ENCODE measurements at places on chromosomes 12 and 14.
A peak's percentile ranks its signal among the peaks of the same experiment; 100 is the strongest.

GRCh38 chr12:7387289-7387688 lies 56.7 kb downstream of the CD163L1 start:
- DNase-seq = no peak

GRCh38 chr12:121159467-121160307 lies 27.0 kb downstream of the P2RX7 start:
- no peak for DNase-seq

DNA sequence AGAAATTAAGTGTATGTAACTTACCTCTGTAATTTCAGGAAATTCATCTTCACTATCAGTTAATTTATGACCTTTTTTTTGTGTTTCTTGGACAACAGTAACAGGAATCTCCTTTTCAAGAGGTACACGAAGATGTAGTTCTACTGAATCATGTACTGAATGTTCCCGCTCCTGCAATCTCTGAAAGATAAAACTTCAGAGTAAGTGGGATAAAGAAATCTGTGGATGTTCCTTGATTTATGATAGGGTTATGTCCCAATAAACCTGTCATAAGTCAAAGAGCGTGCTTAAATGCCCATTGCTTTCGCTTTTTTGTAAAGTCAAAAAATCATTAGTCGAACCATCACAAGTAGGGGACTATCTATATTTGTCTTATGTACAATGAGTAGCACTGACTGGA lies 40.8 kb downstream of the SENP1 start:
- DNase-seq = no peak

DNA sequence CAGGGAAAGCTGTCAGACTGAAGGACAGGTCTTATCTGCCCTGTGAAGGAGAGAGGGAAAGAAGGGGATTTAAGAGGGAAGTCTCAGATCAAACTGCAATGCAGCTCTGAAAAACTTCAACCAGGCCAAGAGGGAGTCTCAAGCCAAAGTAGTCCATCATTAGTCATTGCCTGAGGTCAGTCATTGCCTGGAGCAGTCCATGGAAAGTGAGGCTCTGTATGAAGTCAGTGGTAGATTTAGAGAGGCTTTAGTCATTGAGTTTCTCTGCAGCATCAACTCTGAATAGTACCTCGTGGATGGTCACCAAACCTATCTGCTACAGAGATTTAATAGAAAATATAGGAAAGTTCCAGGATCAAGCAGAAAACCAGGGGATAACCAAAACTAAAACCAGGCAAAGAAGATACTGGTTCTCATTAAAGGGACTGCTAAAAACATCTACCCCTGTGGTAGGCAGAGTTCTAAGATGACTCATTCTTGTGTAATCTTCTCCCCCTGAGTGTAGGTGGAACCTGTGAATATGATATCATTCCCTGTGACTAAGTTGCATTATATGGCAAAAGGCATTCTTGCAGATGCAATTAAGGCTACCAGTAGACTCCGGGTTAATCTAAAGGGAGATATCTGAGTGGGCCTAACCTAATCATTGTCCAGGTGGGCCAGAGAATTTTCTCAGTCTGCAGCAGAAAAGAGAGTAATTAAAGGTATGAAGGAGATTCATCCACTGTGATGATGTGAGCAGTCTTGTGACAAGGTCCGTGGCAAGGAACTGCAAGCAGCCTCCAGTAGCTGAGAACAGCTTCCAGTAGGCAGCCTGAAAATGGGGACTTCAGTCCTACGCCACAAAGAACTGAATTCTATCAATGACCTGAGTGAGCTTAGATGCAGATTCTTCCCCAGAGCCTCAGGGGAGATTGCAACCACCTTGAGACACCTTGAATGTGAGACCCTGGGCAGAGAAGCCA lies 123.1 kb downstream of the GALC start:
- no peak for DNase-seq

DNA sequence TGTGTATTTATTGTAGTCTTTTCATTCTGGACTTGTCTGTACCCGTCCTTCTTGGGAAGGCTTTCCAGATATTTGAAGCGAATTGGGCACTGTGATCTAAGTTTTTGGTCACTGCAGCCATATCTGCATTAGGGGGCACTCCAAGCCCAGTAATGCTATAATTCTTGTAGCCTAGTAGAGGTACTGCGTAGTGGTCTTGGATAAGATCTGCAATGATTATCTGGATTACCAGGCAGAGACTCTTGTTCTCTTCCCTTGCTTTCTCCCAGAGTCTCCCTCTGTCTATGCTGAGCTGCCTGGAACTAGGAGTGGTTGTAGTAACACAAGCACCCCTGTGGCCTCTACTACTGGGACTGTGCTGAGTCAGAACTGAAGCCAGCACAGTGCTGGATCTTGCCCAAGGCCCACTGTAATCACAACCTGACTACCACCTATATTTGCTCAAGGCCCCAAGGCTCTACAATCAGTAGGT lies 30.0 kb downstream of the SLC38A2 start:
- no peak for DNase-seq

DNA sequence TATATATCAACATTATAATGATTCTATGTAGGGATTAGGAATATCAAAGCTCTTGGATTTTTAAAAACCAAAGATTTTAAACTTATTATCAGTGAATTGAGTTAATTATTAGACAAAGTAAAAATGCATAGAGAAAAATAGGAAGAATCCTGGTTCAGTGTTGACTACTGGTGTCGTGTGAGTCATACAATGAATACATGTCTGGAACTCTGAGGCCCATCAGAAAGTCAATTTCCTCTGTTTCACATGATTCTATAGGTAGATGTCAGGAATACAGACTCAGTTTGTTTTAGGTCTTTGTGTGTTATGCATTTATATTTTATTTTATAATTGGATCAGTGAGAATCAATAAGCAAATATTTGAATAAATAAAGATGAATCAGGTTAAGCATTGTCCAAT lies 84.5 kb upstream of the RTL1 start:
- DNase-seq = no peak

DNA sequence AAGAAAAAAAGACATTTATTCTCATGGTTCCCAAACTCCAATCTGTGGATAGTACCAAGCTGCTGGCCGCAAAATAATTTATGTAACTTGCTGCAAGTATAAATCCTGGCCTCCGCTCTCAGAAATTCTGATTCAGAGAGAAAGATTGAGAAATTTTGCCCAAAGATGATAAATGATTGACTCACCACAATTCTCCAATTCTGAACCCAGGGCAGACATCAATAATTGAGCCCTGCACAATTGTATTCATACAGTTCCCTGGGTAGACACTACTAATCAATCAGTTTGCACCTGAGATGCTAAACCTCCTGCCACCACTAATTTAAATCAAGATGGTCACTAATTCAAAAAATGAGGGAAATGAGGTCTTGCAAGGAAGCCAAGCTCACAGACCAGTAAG lies 38.2 kb downstream of the TRPV4 start:
- DNase-seq = no peak

DNA sequence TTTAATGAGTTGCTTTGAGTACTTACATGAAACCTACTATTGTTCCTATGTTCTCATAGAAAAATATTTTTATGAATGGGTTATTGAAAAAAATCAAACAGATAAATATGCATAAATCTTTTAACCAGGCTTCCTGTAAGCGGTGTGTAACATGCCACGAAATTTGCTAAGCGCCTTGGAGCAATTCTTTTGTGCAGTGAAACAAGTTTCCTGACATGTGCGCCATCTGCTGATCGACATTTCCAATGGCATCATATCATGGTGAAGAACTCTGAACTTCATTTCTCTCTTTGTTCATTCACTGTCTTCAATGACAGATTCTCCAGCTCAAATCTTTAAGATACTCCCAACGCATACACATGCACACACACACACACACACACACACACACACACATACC lies 145.6 kb upstream of the NAV3 start:
- peak; percentile 52 for DNase-seq

GRCh38 chr12:107404981-107405380 lies 280.6 kb upstream of the PWP1 start:
- DNase-seq = no peak

DNA sequence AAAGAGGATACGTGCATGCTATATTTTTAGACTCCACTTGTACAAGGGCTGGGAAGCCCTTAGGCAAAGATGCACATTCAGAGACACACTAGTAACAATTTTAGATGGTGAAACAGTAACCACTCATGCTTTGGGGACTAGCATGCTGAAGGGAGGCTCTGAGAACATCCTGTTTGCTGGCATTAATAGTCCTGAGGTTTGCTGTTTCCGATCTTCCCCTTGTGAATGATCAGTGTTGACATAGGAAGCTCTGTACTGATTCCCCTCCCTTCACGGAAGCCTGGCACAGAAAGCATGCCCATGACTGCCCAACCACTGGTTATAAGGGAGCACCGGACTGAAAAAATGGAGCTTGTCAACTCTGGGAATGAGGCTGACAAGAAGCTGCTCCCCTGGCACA lies 164.6 kb downstream of the GCH1 start:
- DNase-seq = no peak

DNA sequence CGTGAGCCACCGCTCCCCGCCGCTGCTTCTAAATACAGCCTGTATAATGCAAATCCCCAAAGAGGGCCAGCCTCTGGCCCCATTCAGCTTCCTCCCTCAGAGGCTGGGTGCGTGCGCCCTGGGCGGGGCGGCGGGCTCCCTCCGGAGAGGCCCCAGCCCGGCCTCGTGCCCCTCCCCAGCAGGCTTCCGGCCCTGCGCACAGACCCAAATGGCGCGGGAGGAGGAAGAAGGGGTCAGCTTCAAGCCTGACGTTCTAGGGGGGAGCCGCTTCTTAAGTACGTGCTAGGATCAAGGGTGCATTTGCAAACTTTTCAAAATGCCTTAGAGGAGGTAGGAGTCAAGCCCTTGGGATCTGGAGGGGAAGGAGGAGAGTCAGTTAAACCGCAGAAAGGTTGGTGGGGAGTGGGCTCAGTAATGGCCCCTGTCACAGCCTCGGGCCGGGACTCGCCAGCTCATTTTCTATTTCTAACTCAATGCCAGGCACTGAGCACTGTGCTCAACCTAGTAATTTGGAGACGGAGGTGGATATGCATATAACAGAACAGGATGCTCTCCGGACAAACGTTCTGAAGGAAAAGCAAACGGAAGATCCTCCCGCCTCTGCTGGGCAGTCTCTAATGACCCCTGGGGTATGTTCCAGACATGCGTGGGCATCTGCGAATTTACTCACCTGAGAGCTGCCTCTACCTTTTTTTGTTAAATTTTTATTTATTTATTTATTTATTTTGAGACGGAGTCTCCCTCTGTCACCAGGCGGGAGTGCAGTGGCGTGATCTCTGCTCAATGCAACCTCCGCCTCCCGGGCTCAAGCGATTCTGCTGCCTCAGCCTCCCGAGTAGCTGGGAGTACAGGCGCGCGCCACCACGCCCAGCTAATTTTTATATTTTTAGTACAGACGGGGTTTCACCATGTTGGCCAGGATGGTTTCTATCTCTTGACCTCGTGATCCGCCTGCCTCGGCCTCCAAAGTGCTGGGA lies 32.3 kb downstream of the NINJ2 start:
- no peak for DNase-seq

GRCh38 chr14:37403626-37404025 lies 191.4 kb downstream of the FOXA1 start:
- no peak for DNase-seq

- DNase-seq = no peak
Observed at GRCh38 chr12:26106347-26106746, 18.5 kb downstream of the BHLHE41 start.

GRCh38 chr12:113808095-113808951 lies 157.8 kb downstream of the RBM19 start:
- DNase-seq = no peak

- no peak for DNase-seq
Observed at GRCh38 chr14:30496852-30497251, 62.1 kb upstream of the G2E3 start.

GRCh38 chr14:65332141-65332871 lies 80.2 kb upstream of the FUT8 start:
- no peak for DNase-seq

- no peak for DNase-seq
Observed at GRCh38 chr12:58359084-58359483, 417.7 kb downstream of the ATP23 start.

DNA sequence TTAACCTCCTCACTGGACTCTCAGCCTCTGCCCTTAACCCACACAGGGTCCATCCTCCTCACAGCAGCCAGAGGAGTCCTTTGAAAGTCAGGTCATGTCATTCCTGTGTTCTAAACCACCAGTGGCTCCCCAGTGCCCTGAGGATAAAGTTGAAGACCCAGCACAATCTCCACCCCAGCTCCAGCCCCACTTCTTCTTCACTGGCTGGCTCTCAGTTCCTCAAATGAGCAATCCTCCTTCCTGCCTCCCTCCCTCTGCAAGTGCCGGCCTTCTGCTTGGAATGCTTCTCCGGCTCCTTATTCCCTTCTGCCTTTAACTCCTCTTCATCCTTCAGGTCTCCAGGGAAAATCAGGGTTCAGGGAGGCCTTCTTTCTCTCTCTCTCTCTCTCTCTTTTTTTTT lies 32.0 kb upstream of the SPPL3 start:
- no peak for DNase-seq

GRCh38 chr14:64201921-64202545 lies 92.1 kb downstream of the ESR2 start:
- no peak for DNase-seq

DNA sequence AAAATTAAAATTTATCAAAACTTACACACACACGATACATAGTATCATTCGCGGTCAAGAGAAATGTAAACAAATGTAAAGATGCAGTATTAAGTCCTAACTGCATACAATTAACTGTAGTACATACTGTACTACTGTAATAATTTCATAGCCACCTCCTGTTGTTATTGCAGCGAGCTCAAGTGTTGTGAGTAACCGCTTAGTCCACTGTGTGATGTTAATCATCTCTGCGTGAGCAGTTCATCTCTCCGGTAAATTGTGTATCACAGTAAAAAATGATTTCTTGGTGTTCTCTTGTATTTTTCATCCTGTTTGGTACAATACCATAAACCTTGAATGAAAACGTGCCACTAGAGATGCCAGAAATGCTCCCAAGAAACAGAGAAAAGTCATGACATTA lies 6.5 kb downstream of the EPS8 start:
- no peak for DNase-seq

GRCh38 chr14:63542231-63542999 lies 762 bp downstream of the PPP2R5E start:
- peak; percentile 19 for DNase-seq

DNA sequence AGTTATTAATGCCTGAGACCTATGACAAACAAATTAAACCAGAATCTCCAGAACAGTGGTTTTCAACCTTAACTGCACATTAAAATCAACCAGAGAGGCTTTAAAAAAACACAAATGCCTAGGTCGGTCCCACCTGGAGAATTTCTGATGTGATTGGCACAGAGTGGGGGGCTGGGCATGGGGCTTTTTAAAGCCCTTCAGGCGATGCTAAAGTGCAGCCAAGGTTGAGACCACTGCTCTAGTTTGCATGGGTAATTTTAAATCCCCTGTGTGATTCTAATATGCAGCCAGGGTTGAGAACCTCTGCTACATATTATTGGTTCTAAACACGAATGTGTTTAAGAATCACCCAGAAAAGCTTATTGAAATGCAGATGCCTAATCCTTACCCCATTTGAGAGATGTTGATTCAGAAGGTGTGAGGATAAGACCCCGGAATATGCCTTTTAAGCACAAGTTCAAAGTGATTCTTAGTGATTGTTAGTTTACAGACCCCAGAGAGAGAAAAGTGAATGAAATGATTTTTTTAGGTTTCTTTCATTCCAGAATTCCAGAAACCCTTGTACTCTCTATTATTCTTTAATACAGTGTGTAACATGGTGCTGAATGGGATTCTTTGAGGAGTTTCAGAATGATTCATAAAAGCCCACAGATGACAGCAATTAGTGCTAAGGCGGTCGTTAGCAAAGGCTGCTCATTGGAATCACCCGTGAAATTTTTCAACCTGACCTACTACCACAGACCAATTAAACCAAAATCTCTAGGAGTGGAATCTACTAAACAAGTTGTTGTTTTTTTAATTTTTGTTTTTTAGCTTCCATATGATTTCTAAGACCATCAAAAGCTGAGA lies 44.9 kb downstream of the LIN7A start:
- no peak for DNase-seq

GRCh38 chr12:98217257-98217656 lies 298.1 kb upstream of the TMPO start:
- DNase-seq = no peak
